Activated CD8-positive, alpha-beta memory T cell treated with anti-CD3 and anti-CD28 coated beads for 4 hours (primary cell): ENCODE measurements at places on chromosomes 1 and 21.

- DNase-seq, result no peak
Measured at GRCh38 chr1:175090780-175091179, 23.1 kb downstream of the TNN start.

DNA sequence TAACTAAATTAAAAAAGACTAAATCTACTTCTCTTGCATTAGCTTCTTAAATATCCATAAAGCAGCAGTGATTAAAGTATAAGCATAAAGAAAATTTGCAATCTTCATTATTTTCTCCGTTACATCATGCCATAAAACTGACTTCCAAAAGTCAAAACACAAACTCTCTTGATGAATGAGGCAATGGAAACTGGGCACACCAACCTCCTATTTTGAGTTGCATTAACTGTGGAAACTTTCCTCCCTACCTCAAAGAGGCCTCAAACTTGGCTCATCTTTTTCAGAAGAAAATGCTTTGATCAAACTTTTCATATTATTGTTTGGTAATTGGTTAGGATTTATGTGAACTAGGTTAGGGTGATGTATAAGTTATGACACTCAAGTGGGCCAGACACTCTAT is 4.1 kb upstream of the BTG3 start:
- no peak for DNase-seq

DNA sequence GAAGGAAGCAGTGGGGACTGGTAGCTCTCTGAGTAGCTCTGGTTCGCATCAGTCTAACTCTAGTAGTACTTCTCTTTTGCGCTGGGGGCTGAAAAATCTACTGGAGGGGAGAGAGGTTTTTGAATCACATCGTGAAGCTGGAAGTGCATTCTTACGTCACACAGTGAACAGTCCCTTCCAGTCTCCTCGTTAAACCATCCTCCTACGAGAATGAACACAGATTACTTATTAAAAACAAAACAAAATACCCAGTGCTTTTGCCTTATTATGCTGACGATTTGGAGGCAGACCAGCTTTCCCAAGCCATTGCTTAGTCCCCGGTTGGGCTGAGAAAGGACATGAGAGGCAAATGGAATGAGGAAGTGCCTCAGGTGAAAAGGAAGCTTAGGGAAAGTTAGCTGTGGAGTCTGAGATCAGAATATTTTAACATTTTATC is 16.1 kb downstream of the HUNK start:
- DNase-seq, result no peak

GRCh38 chr1:179541774-179542173 is 34.0 kb downstream of the NPHS2 start:
- DNase-seq, result no peak

DNA sequence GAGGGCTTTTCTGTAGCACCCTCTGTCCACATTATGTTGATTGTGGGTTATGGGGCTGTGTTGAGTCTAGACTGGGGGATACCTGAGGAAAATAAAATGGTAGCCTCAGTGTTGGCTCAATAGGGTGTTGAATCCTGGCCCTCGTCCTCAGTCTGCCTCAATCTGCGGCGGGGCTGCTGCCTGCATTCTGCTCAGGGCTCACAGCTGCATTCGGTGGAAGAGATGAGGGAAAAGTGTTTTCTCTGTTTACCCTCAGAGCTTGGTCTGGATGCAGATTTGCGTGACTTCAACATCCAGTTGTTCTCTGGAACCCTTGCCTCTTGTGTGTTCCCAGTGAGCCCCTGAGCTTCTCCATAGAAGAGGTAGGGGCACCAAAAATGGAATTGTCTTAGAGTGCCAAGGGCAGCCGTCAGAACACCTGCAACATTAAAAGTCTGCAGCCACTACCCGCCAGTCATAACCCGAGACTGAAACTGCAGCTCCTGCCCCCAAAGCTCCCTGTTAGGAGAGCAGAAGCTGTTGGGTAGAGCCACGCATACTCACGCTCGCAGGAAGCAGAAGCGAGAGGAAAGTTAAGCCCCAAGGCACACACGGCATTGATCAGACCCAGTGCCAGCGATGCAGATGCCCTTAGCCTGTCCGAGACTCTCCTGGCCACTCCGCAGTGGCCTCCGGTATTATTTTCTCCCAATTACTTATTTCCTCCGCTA is 215.3 kb upstream of the C1orf174 start:
- DNase-seq, result no peak

GRCh38 chr1:2972011-2972878 is 49.0 kb upstream of the ACTRT2 start:
- no peak for DNase-seq

DNA sequence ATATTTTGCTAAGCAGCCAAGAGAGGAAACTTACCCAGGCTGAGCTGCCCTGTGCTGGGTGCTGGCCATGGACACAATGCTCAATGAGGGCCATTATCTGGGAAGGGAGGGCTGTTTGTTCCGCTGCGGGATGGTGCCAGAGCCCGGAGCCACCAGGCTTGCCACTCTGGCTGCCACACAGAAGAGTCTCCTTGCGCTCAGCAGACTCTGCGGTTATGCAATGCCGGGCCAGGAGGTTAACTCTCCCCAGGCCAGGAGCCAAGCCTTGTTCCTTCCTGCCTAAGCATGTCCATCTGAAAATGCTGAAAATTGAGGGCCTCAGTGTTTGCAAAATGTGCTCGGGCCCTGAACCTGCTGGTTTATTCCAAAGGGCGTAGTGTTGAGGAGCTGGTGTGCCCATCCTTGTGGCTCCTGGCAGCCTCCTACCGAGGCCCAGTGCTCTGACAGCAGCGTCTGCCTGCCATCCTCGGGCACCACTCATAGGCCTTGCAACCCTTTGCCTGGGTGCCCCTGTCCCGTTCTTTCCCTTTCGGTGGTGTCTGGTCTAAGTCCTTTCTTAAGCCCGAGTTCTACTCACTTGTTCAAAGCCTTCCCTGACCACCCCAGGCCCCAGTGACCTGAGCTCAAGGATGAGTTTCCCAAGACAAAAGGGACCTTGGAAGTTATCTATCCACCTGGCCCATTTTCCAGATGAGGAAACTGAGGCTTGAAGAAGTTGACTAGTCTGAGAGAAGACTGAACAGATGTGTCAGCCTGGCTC is 133.8 kb upstream of the EDN2 start:
- no peak for DNase-seq

DNA sequence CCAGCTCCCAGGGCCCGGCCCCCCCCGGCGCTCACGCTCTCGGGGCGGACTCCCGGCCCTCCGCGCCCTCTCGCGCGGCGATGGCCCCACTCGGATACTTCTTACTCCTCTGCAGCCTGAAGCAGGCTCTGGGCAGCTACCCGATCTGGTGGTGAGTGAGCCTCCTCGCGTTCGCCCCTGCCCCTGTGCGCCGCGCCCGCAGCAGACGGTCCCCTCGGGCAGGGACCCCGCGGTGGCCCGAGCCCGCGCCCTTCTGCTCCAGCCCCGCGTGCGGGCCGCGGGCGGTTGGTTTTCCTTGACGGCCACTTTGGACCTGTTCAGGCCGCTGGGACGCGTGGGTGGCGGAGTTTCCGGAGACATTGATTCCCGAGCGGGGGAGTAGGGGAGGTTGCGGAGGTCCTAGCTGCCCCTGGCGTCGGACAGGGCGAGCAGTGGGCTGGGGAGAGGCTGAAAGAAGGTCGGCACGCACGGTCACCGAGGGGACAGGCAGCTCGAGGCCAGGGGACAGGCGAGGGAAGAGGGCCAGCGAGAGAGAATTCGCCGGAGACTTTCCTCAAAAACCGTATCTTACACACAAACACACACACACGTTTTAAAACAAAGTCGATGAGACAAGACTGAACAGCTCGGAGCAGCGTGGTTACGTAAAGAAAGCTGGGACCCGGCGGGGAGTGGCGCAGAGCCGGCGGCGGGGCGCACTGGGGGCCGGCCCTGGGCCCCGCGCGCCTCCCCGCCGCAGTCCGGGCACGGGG is 427 bp downstream of the WNT3A start:
- no peak for DNase-seq

DNA sequence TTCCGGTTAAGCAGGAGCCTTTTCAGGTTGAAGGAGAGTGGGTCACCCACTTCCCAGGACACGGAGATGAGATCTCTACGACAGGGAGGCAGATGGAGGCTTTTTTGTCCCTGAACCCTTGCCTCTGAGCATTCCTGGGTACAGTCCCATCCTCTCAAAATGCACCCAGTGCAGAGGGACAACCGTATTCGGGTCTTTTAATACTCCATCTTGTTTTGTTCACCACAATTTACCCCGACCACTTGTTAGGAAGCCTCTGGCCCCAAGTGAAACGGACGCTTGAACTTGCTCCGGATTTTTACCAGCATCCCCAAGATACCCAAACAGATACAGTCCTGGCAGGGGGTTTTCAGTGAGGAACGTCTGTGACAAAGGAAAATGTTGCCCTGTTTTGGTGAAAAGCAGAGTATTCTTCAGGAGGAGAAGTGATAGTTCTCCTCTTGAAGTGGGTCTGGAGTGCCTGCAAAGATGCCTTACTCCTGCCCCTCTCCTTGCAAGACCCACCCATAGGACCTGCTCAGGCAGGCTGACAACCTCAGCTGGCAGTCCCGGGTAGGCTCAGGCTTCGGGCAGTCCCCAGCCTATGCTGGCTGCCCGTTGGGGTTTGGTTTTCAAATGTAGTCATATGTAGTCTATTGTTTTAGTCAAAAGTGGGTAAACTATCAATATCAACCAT is 669 bp upstream of the ARL8A start:
- no peak for DNase-seq

GRCh38 chr1:186792870-186793581 is 35.7 kb upstream of the PLA2G4A start:
- DNase-seq, result no peak

DNA sequence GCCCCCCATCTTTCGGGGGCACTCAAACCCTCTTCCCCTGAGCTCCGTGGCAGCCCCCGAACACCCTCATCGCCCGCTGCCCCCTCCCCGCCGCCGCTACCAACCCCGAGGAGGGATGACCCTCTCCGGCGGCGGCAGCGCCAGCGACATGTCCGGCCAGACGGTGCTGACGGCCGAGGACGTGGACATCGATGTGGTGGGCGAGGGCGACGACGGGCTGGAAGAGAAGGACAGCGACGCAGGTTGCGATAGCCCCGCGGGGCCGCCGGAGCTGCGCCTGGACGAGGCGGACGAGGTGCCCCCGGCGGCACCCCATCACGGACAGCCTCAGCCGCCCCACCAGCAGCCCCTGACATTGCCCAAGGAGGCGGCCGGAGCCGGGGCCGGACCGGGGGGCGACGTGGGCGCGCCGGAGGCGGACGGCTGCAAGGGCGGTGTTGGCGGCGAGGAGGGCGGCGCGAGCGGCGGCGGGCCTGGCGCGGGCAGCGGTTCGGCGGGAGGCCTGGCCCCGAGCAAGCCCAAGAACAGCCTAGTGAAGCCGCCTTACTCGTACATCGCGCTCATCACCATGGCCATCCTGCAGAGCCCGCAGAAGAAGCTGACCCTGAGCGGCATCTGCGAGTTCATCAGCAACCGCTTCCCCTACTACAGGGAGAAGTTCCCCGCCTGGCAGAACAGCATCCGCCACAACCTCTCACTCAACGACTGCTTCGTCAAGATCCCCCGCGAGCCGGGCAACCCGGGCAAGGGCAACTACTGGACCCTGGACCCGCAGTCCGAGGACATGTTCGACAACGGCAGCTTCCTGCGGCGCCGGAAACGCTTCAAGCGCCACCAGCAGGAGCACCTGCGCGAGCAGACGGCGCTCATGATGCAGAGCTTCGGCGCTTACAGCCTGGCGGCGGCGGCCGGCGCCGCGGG is 837 bp downstream of the FOXD3 start:
- no peak for DNase-seq

DNA sequence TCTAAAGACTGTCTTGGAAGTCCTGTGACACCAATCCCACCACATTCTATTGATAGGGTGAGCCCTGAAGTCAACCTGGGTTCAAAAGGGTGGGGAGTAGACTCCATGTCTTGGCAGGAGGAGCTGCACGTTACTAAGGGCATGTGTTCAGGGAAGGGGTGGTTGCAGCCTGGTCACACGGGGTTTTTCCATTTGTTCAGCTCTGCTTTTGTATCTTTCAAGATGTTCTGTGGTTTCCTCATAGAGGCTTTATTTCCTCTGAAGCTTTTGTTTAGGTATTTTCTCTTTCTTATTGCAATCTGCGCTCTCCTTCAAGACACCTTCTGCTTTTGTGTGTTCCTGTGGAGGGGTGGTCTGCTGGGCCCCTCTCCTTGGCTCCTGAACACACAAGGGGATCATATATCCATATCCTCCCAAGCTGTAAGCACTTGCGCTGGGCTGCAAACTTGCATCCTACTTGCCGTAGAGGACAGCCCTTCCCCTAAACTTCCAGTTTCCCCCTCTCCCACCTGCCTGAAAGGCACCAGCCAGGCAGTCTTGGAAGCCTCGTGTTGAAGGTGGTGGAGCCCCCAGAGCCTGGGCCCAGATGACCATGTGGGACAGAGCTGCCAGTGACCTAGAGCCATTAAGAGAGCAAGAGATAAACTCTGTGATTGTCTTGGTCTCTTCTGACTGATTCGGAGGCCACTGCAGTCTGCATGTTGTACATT is 62.5 kb upstream of the TRAPPC10 start:
- no peak for DNase-seq

GRCh38 chr1:166165661-166166328 is 1.0 kb downstream of the FAM78B start:
- no peak for DNase-seq

GRCh38 chr21:25494804-25495203 is 112.5 kb downstream of the MRPL39 start:
- DNase-seq, result no peak

GRCh38 chr1:63152572-63152971 is 169.8 kb upstream of the FOXD3 start:
- DNase-seq, result no peak

DNA sequence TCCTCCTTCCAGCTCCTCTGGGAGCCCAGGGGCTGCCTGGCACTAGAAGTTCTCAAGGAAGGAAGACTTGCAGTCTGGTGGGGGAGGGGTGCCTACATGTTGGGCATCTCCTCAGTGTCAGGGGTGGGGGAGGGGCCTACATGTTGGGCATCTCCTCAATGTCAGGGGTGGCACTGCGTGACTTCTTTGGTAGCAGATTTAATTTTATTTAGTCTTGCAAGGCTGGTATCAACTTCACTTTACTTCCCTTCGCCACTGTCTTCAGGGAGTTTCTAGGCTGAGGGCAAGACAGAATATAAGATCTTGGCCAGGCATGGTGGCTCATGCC is 18.5 kb downstream of the ADORA1 start:
- DNase-seq, result no peak

- no peak for DNase-seq
Measured at GRCh38 chr21:18373606-18374005, 30.0 kb downstream of the TMPRSS15 start.

- no peak for DNase-seq
Measured at GRCh38 chr1:95974586-95974985, 740.6 kb downstream of the RWDD3 start.

GRCh38 chr1:226821719-226822085 is 48.7 kb upstream of the PSEN2 start:
- DNase-seq, result no peak

- no peak for DNase-seq
Measured at GRCh38 chr1:69833536-69833935, 265.8 kb downstream of the LRRC7 start.

DNA sequence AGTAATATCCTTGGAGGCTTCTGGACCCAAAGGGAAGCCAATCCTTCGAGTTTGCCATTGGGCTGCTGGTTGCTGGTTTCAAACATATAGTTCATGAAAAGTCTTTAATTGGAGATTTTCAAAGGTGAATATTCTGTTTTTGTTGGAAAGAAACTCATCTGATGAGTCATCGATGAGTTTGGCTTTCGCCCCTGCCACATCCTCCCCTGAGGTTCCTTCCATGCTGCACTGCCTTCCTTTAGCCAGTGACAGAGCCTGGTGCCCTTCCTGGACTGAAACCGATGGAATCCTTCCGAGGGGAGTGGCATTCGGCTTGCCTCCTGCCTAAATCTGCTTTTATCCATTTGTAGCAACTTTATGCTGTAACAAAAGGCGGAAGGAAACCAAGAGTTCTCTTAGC is 550.0 kb downstream of the KIF26B start:
- DNase-seq, result no peak
